ENCODE measurements at places on chromosomes 5 and 9. TPM values are rescaled to one million over a fixed set of nuclear protein-coding genes. Genes with fewer than 3 reads are reported as not detected.

DNA sequence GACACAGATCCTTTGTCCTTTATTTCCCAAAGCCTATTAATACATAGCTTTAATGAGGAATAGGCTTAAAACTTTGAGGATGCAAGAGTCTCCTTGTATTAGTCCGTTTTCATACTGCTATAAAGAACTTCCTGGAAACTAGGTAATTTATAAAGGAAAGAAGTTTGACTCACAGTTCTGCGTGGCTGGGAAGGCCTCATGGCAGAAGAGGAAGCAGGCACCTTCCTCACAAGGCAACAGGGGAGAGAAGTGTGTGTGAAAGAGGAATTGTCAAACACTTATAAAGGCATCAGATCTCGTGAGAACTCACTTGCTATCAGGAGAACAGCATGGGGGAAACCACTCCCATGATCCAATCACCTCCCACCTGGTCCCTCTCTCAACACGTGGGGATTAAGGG lies 5.4 kb upstream of the CLK4 start:
- DNase-seq: no peak

- no peak for DNase-seq
Measured at GRCh38 chr5:99929067-99929805, 605.9 kb upstream of the FAM174A start.

DNA sequence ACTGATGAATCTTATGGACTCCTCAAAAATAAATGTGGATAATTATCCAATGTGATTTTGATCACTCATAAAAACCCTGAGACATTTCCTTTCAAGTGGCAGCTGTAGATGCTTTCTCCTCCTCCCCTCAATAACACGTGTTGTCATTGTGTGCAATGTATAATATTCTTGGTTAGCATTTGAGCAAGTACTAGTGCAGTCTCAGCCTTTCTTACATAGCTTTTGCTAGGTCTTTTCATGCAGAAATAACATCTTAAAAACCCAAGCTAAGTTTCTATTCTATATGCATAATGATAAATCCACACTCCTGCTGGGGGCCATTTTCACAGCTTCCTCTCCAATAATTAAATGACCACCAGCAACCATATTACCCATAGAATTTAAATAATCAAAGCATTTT lies 1835.2 kb upstream of the NUDT12 start:
- DNase-seq: no peak

SEC61B gene
- total RNA-seq: 109 TPM

GRCh38 chr5:151471276-151471675 lies 23.9 kb downstream of the SLC36A1 start:
- DNase-seq: peak; percentile 61

DNA sequence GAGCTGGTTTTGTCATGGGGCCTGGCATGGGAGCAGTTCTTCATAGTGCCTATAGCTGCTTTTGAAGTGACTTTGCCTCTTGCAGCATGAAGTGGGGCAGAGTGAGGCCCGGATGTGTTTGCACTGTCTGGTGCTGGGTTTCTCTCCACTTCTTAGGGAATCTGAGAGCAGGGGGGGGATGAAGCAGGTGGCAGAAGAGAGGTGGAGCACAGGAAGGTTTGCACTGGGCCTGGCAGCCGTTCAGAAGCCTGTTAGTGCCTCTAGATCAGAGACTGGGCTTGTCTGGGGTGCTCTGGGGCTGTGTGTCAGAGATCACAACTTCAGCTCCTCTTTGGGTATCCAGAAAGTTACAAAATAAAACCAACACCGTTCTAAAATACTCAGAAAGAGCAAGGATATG lies 18.4 kb downstream of the USP20 start:
- no peak for DNase-seq

SMIM33 gene
- total RNA-seq: not detected

DNA sequence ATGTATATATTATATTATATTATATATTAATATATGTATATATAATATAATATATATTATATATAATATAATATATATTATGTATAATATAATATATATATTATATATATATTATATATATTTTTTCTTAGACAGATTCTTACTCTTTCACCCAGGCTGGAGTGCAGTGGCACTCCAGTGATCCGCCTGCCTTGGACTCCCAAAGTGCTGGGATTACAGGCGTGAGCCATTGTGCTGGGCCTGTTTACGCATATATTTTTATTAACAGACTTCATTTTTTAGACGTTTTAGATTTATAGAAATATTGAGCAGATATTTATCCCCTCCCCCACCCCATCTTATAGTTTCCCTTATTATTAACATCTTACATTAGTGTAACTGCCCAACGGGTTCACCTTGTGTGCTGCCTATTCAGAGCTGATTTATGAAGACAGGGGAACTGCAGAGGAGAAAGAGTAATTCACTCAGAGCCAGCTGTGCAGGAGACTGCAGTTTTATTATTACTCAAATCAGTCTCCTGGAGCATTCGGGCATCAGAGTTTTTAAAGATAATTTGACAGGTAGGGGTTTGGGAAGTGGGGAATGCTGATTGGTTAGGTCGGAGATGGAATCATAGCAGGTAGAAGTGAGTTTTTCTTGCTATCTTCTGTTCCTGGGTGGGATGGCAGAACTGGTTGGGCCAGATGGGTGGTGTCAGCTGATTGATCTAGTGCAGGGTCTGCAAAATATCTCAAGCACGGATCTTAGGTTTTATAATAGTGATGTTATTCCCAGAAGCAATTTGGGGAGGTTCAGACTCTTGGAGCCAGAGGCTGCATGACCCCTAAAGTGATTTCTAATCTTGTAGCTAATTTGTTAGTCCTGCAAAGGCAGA lies 93.4 kb downstream of the UNC13B start:
- DNase-seq: no peak

DNA sequence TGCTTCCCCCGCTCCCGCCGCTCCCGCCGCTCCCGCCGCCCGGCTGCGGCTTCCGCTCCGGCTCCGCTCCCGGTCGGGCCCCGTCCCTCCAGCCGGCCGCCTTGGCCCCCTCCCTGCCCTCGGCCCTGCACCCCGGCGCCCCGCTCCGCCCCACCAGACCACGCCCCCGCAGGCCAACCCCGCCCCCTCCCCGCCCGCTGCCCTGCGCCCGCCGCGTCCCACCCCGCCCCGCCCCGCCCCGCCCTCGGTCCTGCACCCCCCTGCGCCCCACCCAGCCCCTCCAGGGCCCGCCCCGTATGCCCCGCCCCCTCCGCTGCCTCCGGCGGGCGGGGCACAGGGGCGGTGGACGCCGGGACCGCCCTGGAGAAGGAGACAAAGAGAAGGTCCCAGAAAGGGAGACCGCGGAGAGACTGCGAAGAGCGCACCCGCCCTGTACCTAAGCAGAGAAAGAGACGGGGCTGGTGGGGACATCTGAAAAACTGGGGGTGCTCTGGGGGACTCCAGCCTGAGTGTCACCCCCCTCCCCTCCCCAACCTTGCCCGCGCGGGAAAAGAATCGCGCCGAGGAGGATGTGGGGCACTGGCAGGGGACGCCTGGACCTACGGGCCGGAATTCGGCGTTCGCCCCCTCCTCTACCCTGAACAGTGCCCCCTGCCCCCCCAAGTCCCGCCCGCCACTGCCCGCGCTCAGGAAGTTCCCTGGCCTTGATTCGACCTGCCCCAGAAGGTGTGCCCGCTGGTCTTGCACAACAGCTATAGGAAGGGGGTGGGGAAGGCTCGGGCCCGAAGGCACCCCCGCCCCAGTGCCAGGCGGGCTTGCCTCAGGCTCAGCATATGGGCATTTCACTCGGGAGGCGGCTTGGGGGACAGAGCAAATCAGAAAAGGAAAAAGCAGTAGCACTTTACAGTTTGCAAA lies 42.8 kb upstream of the STXBP1 start:
- peak; percentile 86 for DNase-seq

DNA sequence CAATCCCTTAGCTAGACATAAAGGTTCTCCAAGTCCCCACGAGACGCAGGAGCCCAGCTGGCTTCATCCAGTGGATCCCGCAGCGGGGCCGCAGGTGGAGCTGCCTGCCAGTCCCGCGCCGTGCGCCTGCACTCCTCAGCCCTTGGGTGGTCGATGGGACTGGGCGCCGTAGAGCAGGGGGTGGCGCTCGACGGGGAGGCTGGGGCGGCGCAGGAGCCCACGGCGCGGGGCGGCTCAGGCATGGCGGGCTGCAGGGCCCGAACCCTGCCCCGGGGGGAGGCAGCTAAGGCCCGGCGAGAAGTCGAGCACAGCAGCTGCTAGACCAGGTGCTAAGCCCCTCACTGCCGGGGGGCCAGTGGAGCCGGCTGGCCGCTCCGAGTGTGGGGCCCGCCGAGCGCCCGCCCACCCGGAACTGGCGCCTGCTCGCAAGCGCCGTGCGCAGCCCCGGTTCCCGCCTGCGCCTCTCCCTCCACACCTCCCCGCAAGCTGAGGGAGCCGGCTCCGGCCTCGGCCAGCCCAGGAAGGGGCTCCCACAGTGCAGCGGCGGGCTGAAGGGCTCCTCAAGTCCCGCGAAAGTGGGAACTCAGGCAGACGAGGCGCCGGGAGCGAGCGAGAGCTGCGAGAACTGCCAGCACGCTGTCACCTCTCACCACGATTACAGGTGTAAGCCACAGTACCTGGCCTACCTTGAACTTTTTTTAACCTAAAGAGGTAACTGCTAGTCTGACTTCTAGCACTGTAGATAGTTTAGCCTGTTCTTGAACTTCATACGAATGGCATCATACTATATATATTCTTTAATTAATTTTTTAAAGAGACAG lies 35.5 kb downstream of the PTGS1 start:
- DNase-seq: no peak

DNA sequence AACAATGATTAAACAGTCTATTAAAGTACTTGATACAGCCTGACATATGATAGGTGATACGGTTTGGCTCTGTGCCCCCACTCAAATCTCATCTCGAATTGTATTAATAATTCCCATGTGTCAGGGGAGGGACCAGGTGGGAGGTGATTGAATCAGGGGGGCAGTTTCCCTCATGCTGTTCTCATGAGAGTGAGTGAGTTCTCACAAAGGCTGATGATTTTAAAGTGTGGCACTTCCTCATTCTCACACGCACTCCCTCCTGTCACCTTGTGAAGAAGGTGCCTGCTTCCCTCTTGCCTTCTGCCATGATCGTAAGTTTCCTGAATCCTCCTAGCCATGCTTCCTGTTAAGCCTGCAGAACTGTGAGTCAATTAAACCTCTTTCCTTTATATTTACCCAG lies 40.1 kb upstream of the TARS1 start:
- DNase-seq: no peak

C9orf43 gene
- total RNA-seq: 0.19 TPM

DNA sequence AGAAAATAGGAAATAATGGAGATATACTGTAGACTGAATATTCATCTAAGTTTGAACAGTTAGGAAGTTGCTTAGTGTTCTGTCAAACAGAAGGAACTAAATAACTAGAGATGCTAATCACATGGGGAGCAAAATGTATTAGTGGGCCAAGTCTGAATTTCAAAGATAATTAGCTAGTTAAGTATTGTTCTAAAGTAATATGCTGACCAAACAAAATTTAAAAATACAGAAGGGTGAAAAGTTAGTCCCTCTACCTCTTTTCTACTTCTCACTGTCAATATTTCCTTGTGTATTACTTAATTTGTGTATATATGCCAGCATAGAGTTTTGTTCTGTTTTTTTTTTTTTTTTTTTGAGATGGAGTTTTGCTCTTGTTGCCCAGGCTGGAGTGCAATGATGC lies 4.0 kb downstream of the MCCC2 start:
- DNase-seq: no peak

DNA sequence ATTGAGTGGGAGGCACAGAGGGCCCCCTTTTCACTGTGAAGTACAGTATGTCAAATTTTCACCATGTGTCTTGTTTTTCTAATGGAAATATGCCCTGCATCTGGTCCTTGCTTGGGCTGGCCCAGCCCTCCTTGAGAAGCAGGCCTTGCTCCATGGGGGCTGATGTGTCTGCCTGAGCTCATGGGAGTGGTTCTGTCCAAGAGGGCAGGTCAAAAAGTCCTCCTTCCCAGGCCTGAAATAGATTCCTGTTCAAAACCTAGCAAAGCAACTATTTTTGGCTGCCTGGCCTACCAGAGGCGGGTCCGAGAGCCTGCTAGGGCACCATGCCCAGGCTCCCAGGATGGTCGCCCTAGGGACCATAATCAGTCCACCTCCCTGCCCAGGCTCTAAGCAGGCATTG lies 40.5 kb upstream of the NEURL1B start:
- DNase-seq: no peak

GMCL2 gene
- total RNA-seq: not detected

DNA sequence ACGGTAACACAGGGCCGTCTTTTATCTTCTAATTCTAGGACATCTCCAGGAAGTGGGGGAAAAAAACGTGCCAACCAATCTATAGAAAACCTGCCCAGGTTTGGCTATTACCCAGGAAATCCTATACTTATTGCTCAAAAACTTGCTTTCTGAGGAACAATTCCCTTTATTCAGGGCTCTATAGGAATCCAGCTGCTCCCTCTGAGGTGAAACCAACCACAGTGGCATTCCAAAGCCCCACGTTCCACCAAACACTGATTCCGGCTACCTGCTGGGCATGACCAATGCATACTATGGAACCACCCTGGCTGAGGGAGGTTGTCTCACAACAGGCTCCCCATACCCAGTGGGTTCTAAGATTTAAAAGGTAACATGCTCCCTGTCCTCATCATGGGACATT lies 57.6 kb downstream of the GLIS3 start:
- no peak for DNase-seq

DNA sequence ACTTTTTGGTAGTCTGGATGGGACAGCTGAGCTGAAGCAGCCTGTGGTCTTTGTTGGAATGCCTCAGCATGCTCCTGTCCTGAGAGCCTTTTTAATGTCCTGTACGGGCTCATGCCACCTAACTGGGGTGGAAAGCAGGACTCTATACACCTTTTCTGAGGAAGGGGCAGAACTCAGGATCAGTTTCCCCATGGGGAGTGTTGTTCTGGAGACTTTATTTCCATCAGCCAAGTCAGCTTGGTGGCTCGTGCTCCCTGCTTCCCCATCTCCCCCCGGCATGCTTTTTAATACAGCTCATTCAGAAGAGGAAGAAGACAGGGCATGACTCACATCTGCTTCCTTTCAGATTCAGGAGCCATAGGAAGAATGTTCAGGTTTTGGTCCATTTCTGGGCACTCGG lies 5.1 kb upstream of the SEPTIN8 start:
- DNase-seq: peak; percentile 29

GRCh38 chr9:114653556-114654159 lies 3.9 kb downstream of the TEX53 start:
- peak; percentile 65 for DNase-seq

DNA sequence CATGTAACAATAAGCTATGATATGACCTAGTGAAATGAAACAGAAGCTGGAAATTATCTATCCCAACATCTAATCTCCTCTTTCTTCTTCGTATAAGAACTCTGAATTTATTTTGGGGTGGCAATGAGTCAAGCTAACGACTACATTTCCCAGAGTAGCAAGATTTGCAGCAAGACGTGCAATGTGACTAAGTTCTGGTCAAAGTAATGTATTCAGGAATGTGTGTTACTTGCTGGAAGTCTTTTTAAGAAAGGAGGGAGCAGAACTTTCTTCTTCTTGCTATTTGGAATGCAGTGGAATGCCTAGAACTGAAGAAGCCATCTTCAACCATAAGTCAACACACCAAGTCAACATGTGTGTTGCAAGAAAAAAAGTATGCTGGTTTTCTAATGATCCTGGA lies 406.6 kb upstream of the MEF2C start:
- peak; percentile 52 for DNase-seq

TRIM36 gene
- total RNA-seq: 5.4 TPM

- peak; percentile 50 for DNase-seq
Measured at GRCh38 chr5:180873615-180874520, 12.8 kb upstream of the ZFP62 start.
